ENCODE measurements at places on chromosomes 6 and 20.

- no peak for DNase-seq
Observed at GRCh38 chr6:158684311-158684710, 34.5 kb downstream of the SYTL3 start.

DNA sequence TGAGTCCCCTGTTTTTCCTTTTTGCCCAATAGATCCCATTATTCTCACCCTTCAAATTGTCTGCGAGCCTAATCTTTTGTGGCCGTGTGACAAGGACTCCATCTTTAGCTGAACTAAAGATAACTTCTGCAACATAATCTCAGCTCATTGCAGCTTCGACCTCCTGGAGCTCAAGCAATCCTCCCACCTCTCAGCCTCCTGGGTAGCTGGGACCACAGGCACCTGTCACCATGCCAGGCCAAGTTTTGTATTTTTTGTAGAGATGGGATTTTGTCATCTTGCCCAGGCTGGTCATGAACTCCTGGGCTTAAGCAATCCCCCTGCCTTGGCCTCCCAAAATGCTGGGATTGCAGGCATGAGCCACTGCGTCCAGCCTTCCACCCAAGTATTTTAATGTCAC lies 161.0 kb downstream of the GJA1 start:
- DNase-seq, result no peak

- no peak for DNase-seq
Observed at GRCh38 chr6:111540681-111541025, 57.6 kb upstream of the REV3L start.

GRCh38 chr20:14355791-14356190 lies 18.4 kb upstream of the FLRT3 start:
- no peak for DNase-seq

All from T-helper 2 cell treated with Interferon-gamma antibody and Interleukin-4, amounts not matched to agents 5 μg/mL and 100 μg/mL, for 36 hours (primary cell).